ENCODE measurements at places on chromosomes 1 and 21.

DNA sequence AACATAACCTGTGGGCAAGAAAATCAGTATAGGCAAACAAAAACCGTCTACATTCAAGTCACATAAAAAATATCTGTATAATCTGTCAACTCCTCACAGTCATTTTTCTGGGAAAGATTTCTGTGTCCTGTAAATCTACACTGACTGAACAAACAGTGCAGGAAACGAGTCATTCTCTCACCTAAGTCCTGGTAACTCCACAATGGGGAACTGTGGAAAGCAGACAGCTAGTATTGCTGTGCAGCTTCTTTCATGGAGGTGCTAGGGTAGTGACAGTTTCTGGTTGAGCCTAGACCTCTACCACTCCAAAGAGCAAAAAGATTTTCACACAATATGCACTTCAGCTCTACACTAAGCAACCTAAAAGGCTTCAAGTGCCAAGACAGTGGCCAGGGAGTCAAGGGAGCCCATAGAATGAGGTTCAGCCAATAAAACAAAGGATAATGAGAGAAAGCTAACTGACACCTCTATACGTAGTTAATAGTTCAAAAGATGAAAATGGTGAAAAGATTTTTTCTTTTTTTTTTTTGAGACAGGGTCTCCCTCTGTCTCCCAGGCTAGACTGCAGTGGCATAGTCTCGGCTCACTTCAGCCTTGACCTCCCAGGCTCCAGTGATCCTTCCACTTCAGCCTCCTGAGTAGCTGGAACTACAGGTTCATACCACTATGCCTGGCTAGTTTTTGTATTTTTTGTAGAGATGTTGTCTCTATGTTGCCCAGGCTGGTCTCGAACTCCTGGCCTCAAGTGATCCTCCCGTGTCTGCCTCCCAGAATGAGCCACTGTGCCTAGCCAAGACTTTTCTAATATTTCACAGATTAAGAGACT is 5.5 kb downstream of the PTP4A2 start:
- no peak for DNase-seq

- DNase-seq = no peak
Measured at GRCh38 chr1:100061681-100062080, 71.0 kb downstream of the SASS6 start.

DNA sequence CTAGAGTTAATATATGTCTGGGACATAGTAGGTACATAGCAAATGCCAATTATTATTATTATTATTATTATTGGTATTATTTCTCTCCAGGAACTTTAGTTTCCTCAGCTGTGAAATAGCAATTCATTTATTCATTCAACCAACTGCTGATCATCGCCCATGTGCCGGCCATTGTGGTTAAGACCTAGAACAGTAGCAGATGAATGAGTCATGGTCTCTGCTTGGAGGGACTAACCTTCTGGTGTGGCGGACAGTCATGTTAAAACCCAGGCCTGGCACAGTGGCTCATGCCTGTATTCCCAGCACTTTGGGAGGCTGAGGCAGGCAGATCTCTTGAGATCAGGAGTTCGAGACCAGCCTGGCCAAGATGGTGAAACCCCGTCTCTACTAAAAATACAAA is 23.8 kb upstream of the LDLRAP1 start:
- no peak for DNase-seq

- no peak for DNase-seq
Measured at GRCh38 chr1:89550995-89551394, 26.4 kb downstream of the LRRC8B start.

GRCh38 chr1:92953491-92953890 is 7.8 kb downstream of the DIPK1A start:
- DNase-seq = no peak

DNA sequence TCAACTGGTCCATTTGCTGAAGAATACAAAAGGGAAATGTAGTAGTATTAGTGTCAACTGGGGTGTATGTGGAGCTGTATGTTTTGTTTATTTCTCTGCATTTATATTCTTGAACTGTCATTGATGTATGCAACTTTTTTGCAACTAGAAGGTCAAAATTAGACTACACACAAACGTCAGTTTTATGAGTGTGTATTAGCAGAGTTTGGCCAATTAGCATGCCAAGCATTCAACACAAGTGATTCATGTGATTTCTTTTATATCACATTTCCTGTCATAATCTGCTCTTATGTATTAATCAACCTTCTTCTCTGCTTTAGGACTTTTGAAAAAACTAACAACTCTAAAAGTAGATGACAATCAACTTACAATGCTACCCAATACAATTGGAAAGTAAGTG is 211.1 kb downstream of the LRRC40 start:
- no peak for DNase-seq

DNA sequence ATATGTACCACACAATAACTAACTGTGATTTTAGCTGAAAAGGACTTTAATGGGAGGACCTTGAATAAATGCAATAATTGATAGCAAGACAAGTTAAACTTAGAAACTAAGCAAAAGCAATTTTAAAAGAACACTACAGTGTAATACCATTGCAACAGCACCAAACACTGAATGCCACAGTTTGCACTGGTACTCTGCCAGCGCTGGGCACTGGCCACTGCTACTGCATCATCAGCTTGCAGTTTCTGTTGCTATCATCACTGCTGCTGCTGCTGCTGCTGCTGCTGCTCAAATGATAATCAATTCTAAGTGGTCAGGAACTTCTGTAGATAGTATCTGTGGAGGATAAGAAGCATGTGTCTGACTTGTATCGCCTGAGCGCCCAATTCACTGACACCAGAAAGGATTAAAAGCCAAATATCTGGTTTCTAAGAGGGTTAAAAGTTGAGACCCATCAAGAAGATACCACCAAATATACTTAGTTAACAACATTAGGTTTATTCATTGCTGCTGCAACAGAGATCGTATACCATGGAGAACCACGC is 306.9 kb downstream of the LRRC40 start:
- DNase-seq = no peak

DNA sequence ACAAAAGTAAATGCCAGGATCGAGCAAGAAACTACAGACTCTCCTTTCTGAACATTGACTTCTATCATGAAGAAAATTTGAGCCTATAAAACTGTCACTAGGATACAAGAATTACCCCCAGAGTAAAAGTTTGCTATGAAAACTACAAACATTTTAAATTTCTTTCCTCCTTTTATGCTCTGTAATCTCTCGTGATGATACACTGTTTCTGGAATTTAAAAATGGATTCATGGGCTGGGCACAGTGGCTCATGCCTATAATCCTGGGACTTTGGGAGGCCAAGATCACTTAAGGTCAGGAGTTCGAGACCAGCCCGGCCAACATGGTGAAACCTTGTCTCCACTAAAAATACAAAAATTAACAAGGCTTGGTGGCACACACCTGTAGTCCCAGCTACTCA is 181.3 kb downstream of the ZNF281 start:
- DNase-seq = no peak

- DNase-seq = no peak
Measured at GRCh38 chr1:168371477-168371876, 90.8 kb downstream of the TBX19 start.

- no peak for DNase-seq
Measured at GRCh38 chr1:144551107-144551542, 41.6 kb upstream of the PPIAL4F start.

GRCh38 chr21:43903451-43904091 is 38.5 kb downstream of the AGPAT3 start:
- DNase-seq = no peak

DNA sequence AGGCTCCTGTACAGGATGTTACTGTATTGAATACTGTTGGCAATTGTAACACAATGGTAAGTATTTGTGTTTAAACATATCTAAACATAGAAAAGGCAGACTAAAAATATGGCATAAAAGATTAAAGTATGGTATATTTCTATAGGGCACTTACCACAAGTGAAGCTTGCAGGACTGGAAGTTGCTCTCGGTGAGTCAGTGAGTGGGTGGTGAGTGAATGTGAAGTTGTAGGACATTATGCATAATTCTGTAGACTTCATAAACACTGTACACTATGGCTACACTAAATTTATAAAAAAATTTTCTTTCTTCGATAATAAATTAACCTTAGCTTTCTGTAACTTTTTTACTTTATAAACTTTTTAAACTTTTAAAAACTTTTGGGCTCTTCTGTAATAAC is 13.7 kb upstream of the TRIM62 start:
- DNase-seq = no peak

DNA sequence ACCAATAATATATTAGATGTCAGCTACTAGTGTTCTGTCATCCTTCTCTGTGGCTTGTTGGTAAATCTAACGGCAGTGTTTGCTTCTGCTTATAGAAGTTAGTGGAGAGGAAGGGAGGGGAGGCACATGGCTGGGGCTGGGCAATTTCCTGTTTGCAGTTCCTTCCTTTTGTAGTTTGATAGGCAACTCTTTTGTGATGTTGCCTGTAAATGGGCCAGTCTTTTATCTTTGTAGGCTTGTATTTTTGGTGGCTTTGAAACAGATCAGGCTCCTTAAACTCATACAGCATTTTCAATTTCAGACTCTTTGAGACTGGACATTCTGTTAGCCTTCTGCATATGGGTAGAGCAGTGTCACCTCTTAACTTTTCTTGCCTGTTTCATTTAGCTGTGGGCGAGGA is 48.1 kb downstream of the CDC14A start:
- DNase-seq = no peak

- no peak for DNase-seq
Measured at GRCh38 chr1:13550663-13551062, 33.0 kb upstream of the PDPN start.

- no peak for DNase-seq
Measured at GRCh38 chr1:24694380-24694843, 50.8 kb upstream of the CLIC4 start.

DNA sequence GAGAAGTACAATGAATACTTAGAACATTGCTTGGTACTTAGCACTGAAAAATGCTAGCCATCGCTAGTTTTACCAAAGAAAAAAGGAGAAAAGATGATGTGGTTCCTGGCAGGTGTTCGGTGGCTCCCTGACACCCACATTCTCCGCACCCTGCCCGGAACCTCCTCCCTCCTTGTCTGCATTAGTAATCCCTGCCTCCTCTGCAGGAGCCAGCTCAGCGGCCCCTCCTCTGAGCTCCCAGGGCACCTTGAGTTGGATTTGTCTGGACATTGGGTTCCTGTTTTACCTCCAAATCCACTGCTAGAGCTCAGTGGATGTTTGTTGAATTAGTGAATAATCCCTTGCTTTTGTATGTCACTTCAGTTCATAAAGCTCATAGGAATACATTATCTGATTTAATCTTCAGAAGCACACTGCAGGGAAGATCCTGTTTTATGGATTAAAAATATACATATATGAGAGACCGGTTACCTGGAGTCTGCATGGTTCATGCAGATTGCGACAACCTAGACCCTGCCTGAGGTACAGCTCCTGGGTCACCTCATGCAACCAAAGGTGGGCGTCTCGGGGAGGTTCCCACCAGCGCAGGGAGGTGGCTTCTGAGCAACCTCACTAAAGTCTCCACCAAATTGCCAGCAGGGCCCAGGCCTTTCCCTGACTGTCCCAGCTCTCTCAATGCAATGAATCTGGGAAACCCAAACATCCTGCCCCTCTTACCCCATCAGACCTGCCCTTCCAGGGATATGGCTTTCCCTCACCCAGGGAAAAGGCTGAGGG is 24.2 kb downstream of the PCAT6 start:
- DNase-seq = no peak

- DNase-seq = no peak
Measured at GRCh38 chr1:226586650-226587422, 38.3 kb downstream of the STUM start.

GRCh38 chr1:60596791-60597750 is 485.3 kb upstream of the NFIA start:
- DNase-seq = no peak

DNA sequence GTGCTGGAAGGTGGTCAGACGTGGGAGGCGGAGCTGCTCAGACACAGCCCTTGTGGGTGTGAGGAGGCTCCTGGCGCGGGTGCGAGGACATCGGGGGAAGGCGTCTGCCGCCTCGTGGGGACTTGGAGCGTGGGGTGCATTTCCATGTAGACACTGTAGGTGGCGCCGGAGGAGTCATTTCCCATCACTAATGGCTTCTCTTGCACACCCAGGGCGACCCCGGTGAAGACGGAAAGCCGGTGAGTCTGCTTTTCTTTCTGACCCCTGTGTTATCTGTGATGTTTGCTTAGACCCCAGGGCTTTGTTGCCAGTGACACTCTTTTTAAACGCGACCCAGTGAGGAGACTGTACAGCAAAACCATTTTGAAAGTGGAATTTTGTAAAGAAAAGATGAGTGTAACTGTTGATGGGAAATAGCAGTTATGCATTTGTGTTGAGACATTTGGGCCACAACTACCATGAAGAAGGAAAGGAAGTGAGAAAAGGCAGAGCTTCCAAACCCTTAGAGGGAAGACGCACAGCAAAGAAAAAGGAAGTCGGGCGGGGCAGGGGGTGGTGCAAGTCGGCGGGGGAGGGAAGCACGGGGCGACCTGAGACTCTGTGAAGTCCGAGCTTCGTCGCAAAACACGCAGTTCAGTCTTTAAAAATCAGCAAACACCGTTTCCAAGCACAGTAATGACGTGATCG is 64.0 kb downstream of the SLC19A1 start:
- DNase-seq = peak; percentile 49

DNA sequence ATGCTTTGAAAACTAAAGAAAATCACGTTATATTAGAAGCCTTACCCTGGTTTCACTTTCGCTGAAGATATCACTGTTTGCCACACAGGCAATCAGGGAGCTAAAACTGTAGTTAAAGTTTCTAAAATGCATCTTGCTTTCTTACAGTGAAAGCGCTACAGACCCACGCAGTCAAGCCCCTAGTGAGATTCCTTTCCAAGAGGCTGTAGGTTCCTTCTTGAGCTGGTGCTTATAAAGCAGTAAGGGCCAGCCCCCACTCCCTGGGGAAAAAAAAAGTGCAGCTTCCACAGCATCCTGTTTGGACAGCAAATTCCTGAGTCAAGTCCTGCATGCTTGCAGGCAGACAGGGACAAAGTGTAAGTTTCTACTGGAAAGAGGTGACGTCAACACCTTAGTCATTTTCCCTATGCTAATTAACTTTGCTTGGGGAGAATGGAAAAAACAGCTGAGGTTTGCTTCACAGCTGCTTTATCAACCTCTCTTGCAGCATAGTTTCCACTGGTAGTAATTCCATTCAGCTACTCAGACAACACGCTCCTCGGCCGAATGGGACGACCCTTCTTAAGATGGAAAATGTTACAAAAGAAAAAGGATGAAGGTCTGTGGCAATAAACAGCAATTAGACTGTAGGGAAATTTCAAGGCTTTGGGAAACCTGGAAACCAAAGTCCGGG is 14.7 kb upstream of the KCNE1 start:
- DNase-seq = no peak

DNA sequence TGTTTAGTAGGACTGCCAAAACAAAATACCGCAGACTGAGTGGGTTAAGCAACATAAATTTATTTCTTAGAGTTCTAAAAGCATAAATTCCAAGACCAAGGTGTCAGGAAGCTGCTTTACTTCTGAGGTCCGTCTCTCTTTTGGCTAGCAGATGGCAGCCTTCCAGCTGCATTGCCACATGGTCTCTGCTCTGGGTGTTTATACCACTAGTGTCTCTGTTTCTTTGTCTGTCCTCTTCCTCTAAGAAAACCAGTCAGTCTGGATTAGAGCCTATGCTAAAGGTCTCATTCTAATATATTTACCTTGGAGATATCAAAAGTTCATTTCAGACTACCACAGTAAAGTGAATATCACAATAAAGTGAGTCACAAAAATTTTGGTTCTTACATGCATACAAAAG is 519.8 kb downstream of the COL11A1 start:
- DNase-seq = no peak
